LNCaP clone FGC (cell line): ENCODE measurements at places on chromosomes 12 and 14.

- peak; percentile 79 for DNase-seq
These were observed 210.6 kb upstream of the NOVA1 start for GRCh38 chr14:26808407-26808806.

GRCh38 chr12:24746006-24746671 is 202.8 kb downstream of the BCAT1 start:
- DNase-seq, result no peak

GRCh38 chr12:26697217-26697616 is 135.8 kb downstream of the ITPR2 start:
- DNase-seq, result no peak

DNA sequence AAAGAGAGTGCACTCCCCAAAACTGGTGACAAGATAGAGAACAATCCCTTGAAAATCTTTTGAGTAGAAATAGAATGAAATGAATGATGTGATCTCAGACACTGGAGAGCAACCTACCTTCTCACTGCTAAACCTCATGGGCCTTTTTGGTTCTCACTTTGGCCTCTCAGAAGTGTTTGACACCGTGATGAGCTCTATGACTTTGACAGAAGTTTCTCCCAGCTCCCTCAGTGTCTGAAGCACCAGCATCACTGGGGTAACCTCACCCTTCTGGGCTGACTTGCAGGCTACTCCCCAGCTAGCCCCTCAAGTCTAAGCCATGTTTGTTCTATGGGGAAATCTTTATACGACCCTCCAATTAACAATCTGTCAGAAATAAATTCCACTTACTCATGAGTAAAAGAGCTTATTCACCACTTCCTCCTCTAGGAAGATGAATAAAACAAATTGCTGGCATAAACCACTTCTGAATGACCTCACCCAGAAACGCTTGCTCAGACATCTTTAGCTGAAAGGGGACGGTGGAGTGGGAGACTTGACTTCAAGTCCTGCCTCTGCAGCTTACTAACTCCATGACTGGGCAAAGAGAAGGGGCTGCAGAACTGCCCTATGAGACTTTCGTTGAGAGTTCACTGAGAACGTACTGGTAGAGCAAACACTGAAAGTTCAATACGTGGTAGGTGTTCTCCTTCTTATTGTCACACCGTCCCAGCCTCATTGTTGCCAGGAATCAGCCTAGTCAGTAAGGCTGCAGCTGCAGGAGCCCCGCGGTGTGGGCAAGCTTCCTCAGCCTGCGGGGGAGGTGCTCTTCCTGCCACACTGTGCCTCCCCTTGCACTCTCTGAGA is 46.5 kb downstream of the ST8SIA1 start:
- DNase-seq, result no peak

DNA sequence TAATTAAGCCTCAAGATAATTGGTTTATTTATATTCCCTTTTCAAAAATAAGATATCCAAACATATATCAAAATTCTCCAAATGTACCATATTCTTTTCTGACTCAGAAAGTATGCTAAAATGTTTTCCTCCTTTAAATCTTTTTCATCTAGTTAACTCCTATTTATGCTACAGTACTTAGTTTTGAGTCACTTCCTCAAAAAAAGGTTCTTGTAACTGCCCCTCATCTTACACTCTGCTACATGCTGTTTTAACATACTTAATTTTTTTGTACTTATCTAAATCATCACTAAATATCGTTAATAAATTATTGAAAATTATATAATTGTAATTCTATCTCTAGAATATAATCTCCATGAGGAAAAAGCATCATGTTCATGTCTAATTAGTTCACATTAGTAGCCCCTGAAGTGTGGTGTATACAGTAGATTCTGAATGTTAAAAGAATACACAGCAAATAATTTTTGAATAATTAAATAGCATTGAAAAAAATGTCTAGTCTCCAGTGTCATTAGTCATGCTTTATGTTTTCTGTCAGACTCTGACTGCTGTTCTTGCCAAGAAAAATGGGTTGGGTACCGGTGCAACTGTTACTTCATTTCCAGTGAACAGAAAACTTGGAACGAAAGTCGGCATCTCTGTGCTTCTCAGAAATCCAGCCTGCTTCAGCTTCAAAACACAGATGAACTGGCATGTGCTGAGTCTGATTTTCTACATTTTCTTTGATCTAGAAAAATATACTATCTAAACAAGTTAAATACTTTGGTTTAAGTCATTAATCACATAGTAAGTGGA is 3.5 kb downstream of the KLRD1 start:
- no peak for DNase-seq

DNA sequence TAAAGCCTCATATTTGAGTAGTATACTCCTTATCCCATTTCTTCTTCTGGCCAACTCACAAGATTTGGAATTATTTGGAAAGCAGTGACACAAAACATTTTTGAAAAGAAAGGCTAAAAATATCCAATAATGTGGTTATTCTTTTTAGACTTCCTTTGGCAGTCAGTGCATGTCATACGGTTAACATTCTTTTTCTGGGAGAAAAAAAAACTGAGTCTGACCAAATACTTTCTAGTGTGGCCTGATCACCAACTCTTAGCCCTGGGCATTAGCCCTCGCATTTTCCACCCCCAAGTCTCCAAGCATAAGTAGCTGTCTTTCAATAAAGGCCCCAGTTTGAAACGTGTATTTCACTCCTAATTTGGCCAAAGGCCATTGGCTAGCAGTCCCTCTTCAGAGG is 5.9 kb downstream of the RASSF3 start:
- DNase-seq, result no peak

GRCh38 chr14:49250109-49250508 is 336.1 kb downstream of the RPS29 start:
- no peak for DNase-seq

GRCh38 chr12:45928309-45928708 is 62.1 kb downstream of the SCAF11 start:
- DNase-seq, result no peak

- DNase-seq, result no peak
These were observed 2.7 kb upstream of the EXOC3L4 start for GRCh38 chr14:103091883-103092222.

DNA sequence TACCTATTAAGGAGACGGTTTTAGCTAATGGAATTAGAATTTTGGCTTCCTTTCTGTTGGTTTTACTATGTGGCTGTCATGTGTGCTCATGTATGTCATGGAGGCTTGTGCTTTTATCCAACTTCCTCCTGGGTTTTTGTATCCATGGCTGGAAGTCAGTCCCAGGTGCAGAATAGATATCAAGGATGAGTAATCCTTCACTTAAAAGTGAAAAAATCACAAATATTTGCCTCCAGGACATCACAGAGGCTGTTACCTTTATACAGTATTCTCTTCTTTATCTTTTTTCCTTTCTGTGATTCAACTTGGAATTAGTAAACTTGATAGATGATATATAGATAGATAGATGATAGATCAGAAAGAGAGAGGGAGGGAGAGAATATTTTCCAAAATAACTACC is 706.8 kb downstream of the GALC start:
- no peak for DNase-seq

GRCh38 chr12:47819896-47820630 is at the start of gene HDAC7:
HDAC7 (minus strand) TSS chr12:47819903; CDS start chr12:47819785, 118 bp downstream.
- DNase-seq, result peak; percentile 52

DNA sequence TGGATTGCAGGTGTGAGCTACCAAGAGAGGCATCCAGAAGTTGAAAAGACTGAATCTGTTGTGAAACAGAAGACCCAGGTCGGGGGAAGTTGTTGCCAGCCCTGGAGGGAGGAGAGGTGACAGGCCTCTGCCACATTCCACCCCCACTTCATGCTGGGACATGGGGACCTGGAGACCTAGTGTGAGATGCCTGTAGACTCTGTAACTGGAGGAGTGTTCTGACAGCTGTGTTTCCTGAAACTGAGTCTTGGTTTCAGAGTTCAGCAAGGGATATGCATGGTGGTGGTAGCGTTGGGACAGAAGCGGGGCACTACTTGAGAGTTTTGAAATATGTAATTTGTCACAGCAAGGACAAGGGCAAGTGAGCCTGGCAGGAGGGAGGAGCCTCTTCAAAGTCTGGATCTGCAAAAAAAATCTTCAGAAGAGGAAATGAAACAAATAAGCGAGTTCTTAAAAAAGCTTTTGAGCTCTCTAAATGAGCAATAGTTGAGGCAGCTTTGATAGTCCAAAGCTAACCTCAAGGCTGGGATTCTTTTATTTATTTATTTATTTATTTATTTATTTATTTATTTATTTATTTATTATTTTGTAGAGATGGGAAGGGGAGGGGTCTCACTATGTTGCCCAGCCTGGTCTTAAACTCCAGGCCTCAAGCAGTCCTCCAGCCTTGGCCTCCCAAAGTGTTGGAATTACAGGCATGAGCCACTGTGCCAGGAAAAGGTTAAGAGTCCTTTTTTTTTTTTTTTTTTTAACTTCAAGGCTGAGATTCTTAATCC is 58.9 kb upstream of the EEA1 start:
- DNase-seq, result no peak

GRCh38 chr14:32077081-32078022 is at the start of gene ARHGAP5:
ARHGAP5 (plus strand) TSS chr14:32077304; CDS start chr14:32090670, 13,366 bp downstream.
- no peak for DNase-seq

DNA sequence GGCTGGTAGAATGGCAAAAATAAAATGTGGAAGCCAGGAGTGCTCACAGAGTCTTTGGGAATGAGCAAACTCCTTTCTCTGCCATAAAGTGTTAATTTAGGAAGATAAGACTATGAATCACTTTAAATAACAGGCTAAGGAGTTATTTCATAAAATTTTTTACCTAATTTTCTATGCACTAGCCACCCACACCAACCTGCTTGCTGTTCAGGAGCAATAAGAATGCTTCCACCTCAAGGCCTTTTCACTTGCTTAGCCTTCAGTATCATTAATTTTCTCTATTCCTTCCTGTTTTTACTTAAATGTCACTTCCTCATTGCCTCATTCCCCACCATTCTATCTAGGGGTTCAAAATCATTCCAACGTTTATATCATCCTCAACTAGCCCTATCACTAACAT is 326.8 kb downstream of the CCER1 start:
- no peak for DNase-seq

DNA sequence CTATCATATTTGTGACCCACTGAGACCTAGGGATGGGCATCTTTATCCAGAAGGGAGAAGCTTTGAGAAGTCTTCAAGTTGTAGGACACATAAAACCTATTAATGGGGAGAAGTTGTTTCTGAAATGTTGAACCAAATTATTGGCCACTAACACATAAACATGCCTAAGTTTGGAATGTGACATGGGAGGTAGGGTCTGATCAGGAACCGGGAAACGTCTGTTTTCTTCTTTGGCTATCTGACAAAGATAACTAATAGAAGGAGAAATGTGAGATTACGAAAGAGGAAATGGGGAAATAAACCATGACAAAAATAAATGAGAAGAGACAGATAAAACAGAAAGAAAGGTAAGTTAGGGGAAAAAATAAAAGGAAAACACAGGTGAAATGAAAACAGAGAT is 425.2 kb downstream of the EGLN3 start:
- no peak for DNase-seq

GRCh38 chr12:109606320-109607028 is 32.9 kb downstream of the MVK start:
- no peak for DNase-seq

DNA sequence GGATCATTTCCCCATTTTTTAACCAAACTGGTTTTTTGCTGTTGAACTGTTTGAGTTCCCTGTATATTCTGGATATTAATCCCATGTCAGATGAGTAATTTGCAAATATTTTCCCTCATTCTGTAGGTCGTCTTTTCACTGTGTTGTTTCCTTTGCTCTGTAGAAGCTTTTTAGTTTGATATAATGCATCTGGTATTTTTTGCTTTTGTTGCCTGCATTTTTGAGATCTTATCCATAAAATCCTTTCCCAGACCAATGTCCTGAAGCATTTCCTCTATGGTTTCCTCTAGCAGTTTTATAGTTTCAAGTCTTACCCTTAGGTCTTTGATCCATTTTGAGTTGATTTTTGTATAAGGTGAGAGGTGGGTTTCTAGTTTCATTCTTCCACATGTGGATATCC is 71.3 kb downstream of the LRP6 start:
- no peak for DNase-seq

DNA sequence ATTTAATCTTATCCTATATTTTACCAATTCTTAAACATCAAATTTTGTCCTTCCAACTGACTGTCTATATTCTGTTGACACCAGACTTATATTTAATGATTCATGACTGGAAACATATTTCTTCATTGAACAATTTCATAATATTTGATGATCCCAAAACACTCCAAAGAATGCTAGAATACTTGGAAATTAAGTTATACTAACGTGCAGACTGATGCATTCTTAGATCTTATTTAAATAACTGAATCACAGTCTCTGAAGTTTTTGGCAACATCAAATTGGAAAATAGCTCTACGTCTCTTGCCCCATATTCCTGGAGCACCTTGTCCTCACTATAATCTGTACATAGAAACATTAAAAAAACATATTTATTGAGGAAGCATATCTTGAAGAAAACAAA is 127.4 kb downstream of the HMGA2 start:
- DNase-seq, result no peak

DNA sequence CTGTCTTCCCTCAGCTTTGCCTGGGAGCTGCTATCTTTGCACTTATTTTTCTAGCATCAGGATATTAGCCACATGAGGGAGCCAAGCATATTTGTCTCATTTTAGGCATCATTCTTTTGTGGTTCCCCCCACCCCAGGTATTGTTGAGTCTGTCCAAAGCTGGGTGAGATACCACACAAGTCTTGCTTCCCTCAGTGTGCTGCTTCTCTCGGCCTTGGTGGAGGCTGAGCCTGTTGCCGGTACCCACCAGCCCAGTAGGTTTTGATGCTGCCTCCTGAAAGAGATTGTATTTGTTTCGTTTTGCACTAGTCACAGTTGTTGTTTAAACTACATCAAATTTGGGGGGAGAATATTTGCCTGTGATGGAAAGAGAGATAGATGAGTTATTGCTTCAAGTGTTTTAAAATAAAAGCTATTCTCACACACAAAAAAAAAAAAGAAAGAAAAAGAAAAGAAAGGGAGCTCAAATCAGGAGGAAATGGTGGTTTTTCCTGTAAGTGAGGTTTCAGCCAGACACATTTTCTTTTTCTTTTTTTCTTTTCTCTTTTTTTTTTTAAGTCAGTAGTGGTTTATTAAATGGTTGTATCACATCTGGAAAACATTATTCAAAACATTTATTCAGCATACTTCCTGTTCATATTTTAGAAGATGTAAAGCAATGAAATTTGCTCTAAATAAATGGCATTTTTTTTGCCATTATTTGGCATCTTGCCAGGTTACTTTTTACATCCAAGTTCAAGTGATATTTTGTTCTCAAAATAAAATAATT is 58.5 kb downstream of the SLC4A8 start:
- DNase-seq, result no peak

- no peak for DNase-seq
These were observed 113.2 kb downstream of the RBM19 start for GRCh38 chr12:113852695-113853490.
